Astrocyte (in vitro differentiated cells and primary cell): ENCODE measurements at places on chromosomes 3 and 15. TPM values are rescaled to one million over a fixed set of nuclear protein-coding genes. Genes with fewer than 3 reads are reported as not detected.

- peaks cover 71% of the 10 kb centered on the region for H3K4me1 ChIP-seq
- no peaks in the 10 kb centered on the region for H3K36me3 ChIP-seq
- H3K27ac ChIP-seq: peak overlapping the region; percentile 87
- no peak for DNase-seq
- no peak overlapping the region for H3K4me3 ChIP-seq
- no peaks in the 10 kb centered on the region for H3K27me3 ChIP-seq
These were observed 56.5 kb downstream of the SMAD3 start for GRCh38 chr15:67121644-67122605.

DNA sequence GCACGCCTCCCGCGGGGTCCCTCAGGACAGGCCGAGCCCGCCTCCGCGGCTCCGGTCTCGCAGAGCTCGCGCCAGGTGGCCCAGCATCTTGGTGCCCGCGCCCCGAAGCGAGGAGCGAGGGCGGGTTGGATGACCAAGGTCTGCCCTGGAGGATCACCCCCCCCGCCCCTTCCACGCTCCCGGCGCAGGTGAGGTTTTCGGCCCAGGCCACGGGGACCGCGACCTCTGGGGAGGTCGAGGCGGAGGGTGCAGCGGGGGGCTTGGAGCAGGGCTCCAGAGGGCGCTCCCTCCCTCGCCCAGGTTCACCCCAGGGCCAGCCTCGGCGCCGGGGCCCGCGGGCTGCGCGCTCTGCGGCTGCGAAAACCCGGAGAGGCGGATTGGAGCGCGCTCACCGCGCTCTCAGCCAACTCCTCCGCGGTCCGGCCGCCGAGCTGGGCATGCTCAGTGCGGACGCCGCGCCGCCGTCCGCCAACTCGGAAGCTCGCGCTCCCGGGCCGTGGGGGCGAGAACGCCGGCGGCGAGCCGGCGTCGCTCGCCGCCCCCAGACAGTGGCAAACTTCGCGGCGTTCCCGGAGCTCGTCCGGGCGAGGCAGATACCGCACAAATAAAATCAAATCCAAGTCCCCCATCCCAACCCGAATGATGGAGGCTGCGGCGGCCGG is at the start of gene MED12L:
TSS of gene MED12L (plus strand) at position 438 of the 662 bp plus-strand sequence. CDS start 1,263 bp downstream, outside the sequence.
- peak; percentile 74 for DNase-seq
- H3K4me1 ChIP-seq: peaks cover 6% of the 10 kb centered on the region
- no peak within 1 kb of the TSS for H3K27ac ChIP-seq
- H3K27me3 ChIP-seq: peaks cover 19% of the 10 kb centered on the region
- H3K4me3 ChIP-seq: peak within 1 kb of the TSS; percentile 61

GRCh38 chr3:123790254-123791072 is 93.7 kb downstream of the MYLK start:
- no peak overlapping the region for H3K4me3 ChIP-seq
- H3K4me1 ChIP-seq: peaks cover 49% of the 10 kb centered on the region
- peak overlapping the region; percentile 88 for H3K27ac ChIP-seq
- peaks cover 18% of the 10 kb centered on the region for H3K36me3 ChIP-seq

- H3K27me3 ChIP-seq: no peaks in the 10 kb centered on the region
- no peak overlapping the region for H3K4me3 ChIP-seq
- no peak for DNase-seq
- H3K27ac ChIP-seq: no peak overlapping the region
- H3K4me1 ChIP-seq: peaks cover 20% of the 10 kb centered on the region
These were observed 25.1 kb upstream of the SMAD3 start for GRCh38 chr15:67040277-67040676.

- DNase-seq: no peak
- H3K4me1 ChIP-seq: no peaks in the 10 kb centered on the region
- peaks cover 3% of the 10 kb centered on the region for H3K27me3 ChIP-seq
- H3K27ac ChIP-seq: no peak overlapping the region
- H3K36me3 ChIP-seq: no peaks in the 10 kb centered on the region
- H3K4me3 ChIP-seq: no peak overlapping the region
These were observed 152.6 kb downstream of the PEX5L start for GRCh38 chr3:179884136-179884535.

DNA sequence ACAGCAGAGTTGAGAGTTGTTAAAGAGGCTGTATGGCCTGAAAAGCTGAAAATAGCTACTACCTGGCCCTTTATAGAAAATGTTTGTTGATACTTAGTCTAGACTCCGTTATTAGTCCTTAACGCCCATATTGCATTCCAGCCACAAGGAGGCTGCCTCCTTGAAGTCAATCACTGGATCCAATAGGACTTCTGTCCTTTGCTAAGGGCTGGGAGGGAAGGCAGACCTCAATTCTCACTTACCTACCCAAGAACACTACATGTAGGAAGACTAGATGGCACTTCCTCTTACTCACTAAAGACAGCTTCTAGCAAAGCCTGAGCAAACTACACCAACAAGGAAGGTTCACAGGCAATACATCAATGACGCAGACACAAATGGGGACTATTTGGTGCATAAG is 139.5 kb upstream of the HACD2 start:
- H3K4me1 ChIP-seq: peaks cover 5% of the 10 kb centered on the region
- peak; percentile 23 for DNase-seq
- no peak overlapping the region for H3K27ac ChIP-seq

- no peak for DNase-seq
- H3K4me3 ChIP-seq: no peak overlapping the region
- no peaks in the 10 kb centered on the region for H3K36me3 ChIP-seq
- H3K27ac ChIP-seq: no peak overlapping the region
These were observed 394.5 kb upstream of the RARB start for GRCh38 chr3:25033407-25034029.

GRCh38 chr3:183188895-183189462 is 26.4 kb upstream of the LAMP3 start:
- H3K4me3 ChIP-seq: no peak overlapping the region
- no peaks in the 10 kb centered on the region for H3K27me3 ChIP-seq
- H3K4me1 ChIP-seq: peaks cover 12% of the 10 kb centered on the region
- no peaks in the 10 kb centered on the region for H3K36me3 ChIP-seq
- H3K27ac ChIP-seq: no peak overlapping the region
- no peak for DNase-seq

DNA sequence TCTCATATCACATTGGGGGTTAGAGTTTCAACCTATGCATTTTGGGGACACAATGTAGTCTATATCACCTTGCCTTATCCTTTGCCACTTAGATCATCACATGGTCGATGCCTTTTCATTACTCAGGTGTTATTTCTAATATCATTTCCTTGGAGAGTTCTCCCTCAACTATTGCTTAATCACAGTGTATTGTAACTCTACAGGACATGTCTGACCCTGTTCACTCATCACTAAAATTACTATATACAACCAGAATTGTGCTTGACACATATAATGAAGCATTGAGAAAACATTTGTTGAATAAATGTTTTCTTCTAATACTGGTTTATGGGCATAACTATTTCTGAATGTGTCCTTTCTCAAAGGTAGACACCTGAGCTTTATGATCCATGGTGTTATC is 207.4 kb downstream of the EPHA6 start:
- no peaks in the 10 kb centered on the region for H3K36me3 ChIP-seq
- no peak for DNase-seq
- no peaks in the 10 kb centered on the region for H3K4me1 ChIP-seq
- no peaks in the 10 kb centered on the region for H3K27me3 ChIP-seq

DNA sequence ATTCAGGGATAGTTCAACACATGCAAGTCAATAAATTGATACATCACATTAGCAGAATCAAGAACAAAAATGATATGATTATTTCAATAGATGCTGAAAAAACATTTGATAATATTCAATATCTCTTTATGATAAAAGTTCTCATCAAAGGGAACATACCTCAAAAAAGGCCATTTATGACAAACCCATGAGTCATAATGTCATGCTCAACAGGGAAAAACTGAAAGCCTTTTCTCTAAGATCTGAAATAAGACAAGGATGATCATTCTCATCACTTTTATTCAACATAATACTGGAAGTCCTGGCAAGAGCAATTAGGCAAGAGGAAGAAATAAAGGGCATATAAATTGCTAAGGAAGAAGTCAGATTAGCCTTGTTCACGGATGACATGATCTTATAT is 54.1 kb upstream of the TMEM158 start:
- no peak overlapping the region for H3K27ac ChIP-seq
- peaks cover 2% of the 10 kb centered on the region for H3K27me3 ChIP-seq
- no peak overlapping the region for H3K4me3 ChIP-seq
- H3K4me1 ChIP-seq: no peaks in the 10 kb centered on the region
- no peaks in the 10 kb centered on the region for H3K36me3 ChIP-seq
- no peak for DNase-seq

Gene ADGRG7
- not detected in 2 replicates for total RNA-seq

Gene LRRC31
- total RNA-seq: 0.16 TPM in 1 of 2 replicates, not detected in the other

Gene MAP4
- total RNA-seq: 471 and 475 TPM in 2 replicates

Gene TMCO5A
- not detected in 2 replicates for total RNA-seq

Gene CFAP92
- 0.10 and 0.52 TPM in 2 replicates for total RNA-seq
